ENCODE measurements at places on chromosomes 11 and 22.

GRCh38 chr11:2137202-2138067, 1.8 kb downstream of the IGF2 start:
- DNase-seq, result no peak

GRCh38 chr11:110356762-110357671, 60.6 kb upstream of the RDX start:
- DNase-seq, result no peak

- no peak for DNase-seq
Measured at GRCh38 chr22:43427296-43428004, 15.6 kb downstream of the MPPED1 start.

- DNase-seq, result no peak
Measured at GRCh38 chr22:49751318-49751965, 76.2 kb downstream of the BRD1 start.
